Ureter (tissue), 1 donor: ENCODE measurements at places on chromosomes 7 and 10. TPM values are rescaled to one million over a fixed set of nuclear protein-coding genes. Genes with fewer than 3 reads are reported as not detected.

GRCh38 chr10:98407744-98408241 lies 7.2 kb downstream of the PYROXD2 start:
- DNase-seq, result no peak

- DNase-seq, result no peak
These were observed 184.5 kb upstream of the INHBA start for GRCh38 chr7:41887416-41887815.

GRCh38 chr10:70914316-70914864 lies 26.0 kb upstream of the PCBD1 start:
- no peak for DNase-seq

ITIH2 gene
- total RNA-seq, result not detected

DNA sequence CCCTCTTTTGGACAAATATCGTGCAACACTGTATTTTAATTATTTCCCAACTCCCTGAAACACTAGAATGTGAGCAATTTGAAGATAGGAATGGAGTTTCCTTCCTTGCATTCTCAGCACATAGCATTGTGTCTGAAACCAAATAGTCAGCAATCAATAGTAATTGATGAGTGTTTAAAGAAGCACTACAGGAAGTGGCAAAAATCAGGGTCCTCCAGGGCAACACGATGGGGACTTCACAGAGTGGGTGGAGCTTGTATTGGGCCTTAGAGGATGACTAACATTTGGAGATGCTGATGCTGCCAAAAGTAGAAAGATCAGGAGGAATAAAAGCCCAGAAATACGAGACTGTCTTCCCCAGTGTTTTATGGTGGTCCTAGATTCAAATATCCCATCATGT lies 94.9 kb downstream of the NPSR1 start:
- DNase-seq, result no peak

CUBN gene
- 2.4 TPM for total RNA-seq
